ENCODE measurements at places on chromosomes 2 and 18.

DNA sequence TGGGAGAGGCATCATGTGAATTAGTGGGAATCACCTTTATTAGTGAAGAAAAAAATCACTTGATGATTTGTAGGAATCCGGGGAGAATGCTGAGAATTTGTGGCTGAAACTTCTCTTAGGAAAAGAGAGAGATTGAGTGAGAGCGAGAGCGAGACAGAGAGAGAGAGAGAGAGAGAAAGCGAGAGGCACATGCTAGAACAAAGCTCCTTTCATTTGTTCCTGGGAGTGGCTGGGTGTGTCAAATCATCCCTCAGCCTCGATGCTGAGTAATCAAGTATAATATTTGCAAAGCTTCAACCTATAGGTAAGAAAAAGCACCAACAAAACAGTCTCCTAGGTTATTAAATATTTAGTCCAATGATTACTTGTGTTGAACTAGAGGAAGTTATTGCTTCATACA lies 4.4 kb upstream of the SERPINB5 start:
- DNase-seq: no peak

DNA sequence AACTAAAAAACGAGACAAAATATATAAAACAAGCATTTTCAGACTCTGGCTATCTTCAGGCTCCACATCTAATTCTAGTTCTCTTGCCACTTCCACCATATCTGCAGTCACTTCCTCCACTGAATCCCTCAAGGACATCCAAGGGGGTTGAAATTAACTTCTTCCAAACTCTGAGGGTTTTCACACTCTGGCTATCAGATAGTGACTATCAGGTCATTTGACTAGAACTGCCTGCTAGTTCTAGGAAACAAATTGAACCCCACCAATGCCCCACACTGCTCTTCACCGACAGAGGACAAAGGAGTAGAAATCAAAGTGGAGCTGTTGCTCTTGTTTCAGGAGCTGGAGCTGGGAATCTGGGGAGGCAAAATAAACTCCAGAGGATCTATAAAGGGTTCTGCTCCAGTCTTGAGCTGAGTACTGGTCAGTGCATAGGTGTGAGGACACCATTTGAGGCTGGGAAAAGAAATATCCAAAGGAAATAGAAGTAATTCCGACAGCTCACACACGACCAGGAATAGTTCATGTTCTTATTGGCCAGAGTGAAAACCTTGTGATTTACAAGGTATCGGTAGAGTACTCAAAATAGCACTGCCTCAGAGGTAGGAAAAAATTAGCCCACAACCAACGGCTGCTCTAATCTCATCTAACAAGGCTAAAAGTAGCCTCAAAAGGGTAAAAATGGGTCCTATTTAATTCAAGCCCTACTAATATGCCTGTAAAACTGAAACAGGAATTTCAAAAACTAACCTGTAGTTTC lies 71.3 kb downstream of the SMC6 start:
- no peak for DNase-seq

GRCh38 chr18:77201506-77201905 lies 48.1 kb upstream of the GALR1 start:
- no peak for DNase-seq

GRCh38 chr2:238936162-238937052 lies 88.5 kb downstream of the TWIST2 start:
- DNase-seq: no peak

GRCh38 chr2:125837128-125837527 lies 818.8 kb upstream of the GYPC start:
- DNase-seq: peak; percentile 30

DNA sequence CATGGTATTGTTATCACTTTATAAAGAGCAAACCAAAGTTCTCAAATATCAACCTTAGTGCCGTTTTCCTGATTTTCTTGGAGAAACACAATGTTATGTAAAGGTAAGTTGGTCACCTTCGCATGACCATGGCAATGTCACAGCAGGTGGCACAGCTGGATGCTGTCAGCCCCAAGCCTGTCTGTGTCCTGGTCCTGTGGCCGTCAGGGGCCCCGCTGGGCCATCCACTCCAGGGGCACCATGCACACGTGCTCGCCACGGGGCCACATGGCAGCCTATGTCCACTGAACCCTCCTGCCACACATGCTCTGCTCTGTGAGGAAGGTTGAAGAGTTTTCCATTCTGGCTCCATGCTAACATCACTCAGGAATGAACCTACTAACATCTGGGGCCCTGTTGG lies 85.9 kb downstream of the EIPR1 start:
- DNase-seq: no peak

- DNase-seq: no peak
Observed at GRCh38 chr2:75130171-75130570, 69.1 kb downstream of the TACR1 start.

GRCh38 chr18:9700261-9700796 lies 7.8 kb upstream of the RAB31 start:
- no peak for DNase-seq

DNA sequence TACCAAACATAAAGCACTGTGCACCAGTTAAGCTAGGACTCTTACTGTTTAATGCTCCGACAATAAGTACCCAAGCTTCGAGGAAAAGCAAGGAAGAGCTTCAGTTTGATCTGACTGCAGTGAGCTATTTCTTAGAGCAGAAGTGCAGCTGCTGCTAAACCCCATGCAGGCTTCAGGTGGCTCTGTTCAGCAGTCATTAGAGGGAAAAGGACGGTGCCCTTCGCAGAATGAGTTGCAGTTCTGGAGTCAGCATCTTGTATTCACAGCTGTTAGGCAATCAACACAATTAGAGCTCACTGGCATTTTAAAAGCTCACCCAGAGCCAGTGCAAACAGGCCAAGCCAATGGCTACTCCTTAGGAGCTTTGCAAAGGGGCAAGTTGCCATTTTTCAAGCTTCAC lies 1.5 kb upstream of the CERKL start:
- peak; percentile 37 for DNase-seq

DNA sequence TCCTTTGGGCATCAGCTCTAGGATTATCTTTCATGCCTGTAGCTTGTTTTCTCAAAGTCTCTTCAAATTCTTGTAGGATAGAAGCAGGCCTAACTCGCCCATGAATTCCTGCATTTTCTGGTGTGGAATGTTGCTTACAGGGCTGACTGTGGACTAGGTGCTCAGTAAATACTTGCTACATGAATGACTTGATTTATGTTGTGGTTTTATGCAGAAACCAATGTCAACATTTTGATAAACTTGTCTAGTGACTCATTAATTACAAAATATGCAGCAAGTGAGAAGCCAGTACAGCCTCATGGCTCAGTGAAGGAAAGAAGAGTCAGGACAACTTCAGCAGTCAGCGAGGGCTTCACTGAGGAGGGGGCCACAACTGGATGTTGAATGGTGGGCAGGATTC lies 110.6 kb upstream of the SIX2 start:
- DNase-seq: no peak

GRCh38 chr2:148048475-148049221 lies 27.8 kb downstream of the MBD5 start:
- DNase-seq: no peak

- no peak for DNase-seq
Observed at GRCh38 chr2:212842544-212843185, 304.1 kb upstream of the ERBB4 start.

DNA sequence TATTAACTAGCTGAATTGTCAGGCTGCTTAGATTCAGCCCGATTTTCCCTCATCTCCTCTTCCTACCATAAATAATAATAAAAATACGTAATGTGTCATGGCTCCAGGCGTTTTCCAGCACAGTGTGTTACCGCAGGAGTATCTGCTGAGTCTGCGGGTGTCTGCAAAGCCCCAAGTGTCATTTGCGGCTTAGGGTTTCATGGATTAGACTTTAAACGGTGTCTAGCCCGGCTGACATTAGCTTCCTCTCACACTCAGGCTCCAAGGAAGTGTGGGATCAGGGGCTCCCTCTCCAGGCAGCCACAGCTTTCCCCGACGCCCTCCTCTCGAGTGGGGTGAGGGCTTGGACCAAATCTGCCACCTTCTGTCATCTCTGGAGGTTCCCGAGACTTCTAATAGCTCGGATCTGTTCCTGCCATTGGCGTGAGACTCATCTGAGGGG lies 14.1 kb upstream of the HOXD1 start:
- DNase-seq: peak; percentile 75

GRCh38 chr2:71422786-71423185 lies 30.6 kb upstream of the DYSF start:
- no peak for DNase-seq

All from retina (tissue), 1 donor.